ENCODE measurements at places on chromosomes 1 and 21. TPM values are rescaled to one million over a fixed set of nuclear protein-coding genes. Genes with fewer than 3 reads are reported as not detected.

- no peak for DNase-seq
- H3K27ac ChIP-seq: no peak overlapping the region
- H3K4me3 ChIP-seq: no peak overlapping the region
- no peaks in the 10 kb centered on the region for H3K36me3 ChIP-seq
Observed at GRCh38 chr1:65494671-65495070, 74.2 kb downstream of the LEPR start.

DNA sequence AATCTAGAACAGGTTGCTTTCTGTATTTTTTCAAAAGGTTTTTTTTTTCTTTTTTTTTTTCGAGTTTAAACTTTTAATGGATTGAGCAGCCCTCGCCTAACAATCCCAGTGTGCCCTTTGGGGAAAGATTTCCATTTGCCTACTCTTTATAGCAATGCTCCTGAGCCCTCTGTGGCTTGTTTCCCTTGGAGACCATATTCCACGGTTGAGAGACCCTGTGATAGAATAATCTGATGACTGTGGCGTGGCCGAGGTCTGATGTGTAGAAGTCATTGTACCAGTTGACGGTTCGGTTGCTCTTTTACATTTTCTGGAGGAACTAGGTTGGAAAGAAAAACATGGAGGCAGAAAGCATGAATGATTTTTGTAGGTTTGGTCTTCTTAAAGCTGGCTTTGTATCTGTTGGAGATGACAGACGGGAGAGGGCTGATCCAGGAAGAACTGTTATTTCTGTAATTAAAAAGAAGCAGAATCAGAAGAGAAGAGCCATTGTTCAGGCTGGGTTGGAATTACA lies 305.7 kb upstream of the NRIP1 start:
- H3K36me3 ChIP-seq: no peaks in the 10 kb centered on the region
- H3K4me1 ChIP-seq: no peaks in the 10 kb centered on the region
- no peak overlapping the region for H3K4me3 ChIP-seq
- H3K27me3 ChIP-seq: no peaks in the 10 kb centered on the region
- no peak for DNase-seq

DNA sequence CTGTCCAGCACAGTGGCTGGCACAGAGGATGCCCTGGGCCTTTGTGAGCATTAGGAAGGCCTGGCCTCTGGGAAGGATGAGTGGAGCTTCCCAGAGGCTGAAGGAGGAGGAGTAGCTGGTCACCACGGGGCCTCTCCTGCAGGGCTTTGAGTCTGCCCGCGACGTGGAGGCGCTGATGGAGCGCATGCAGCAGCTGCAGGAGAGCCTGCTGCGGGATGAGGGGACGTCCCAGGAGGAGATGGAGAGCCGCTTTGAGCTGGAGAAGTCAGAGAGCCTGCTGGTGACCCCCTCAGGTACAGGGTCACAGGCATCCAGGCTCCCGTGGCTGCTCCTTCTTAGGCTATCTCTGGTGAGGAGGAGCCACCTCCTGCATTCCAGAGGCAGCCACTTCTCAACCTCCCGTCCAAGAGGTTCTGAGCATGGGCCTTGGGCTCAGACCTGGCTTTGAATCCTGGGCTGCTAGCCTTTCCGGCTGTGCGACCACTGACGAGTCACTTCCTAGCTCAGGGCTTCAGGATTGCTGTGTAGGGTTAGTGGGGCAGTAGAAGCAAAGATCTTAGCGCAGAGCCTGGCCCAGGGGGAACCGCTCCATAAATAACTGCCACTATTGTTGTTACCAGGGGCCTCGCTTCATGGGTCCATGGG lies 14.0 kb downstream of the SESN2 start:
- H3K27me3 ChIP-seq: no peaks in the 10 kb centered on the region
- peaks cover 10% of the 10 kb centered on the region for H3K36me3 ChIP-seq
- no peak for DNase-seq
- H3K4me1 ChIP-seq: no peaks in the 10 kb centered on the region

DNA sequence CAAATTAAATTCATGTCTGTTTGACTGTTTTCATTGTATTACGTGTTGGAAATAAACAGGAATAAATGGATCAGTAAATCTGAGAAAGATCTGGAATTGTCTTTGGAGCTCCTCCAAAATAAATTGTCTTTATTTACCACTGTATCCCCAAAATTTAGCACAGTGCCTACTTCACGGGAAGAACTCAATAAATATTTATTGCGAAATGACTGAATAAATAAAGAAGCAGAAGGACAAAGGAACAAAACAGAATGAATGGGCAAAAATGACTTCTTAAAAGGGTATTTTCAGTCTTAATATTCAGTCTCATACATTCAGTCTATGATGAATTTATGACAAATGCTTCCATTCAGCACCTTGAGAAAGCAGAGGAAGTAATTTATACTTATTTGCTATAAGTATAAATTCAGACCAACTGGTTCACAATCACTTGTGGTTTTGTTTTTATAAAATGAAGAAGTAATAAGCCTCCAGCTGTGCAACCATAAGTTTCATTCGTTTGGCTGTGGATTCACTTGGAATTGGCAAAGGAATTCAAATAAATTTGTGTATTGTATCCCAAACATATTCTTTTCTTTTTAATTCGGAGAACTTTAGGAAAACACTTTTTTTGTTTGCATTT lies 19.2 kb upstream of the PRKAA2 start:
- H3K4me1 ChIP-seq: no peaks in the 10 kb centered on the region
- no peak overlapping the region for H3K4me3 ChIP-seq
- H3K27ac ChIP-seq: no peak overlapping the region
- no peaks in the 10 kb centered on the region for H3K36me3 ChIP-seq

DNA sequence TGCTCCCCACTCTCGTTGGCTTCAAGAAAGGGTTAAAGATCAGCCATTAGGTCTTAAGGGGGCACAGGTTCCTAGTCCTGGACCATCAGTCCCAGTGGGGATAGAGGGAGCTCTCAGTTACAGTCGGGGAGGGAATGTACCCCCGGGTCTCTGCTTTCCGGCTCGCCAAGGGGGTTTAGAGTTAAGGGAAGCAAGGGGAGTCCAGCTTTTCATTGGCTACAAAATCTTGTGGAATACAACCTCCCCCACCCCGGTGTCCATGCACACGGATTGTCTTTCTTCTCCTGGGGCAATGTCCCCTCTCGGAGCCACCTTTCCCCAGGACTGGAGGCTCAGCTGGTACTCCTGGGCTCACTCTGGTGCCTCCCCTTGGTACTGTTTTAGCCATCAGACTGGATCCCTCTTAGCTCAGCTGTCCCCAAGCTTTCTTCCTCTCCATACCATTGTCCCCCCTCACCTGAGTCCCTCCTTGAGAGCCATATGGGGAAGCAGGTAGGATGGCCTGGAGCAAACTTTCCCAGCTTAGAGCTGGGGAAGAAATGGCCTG lies at the start of gene A3GALT2:
A3GALT2 (minus strand) TSS at position 480 of the 547 bp plus-strand sequence; CDS start at position 480, 0 bp downstream.
- no peaks in the 10 kb centered on the region for H3K27me3 ChIP-seq
- H3K27ac ChIP-seq: no peak within 1 kb of the TSS
- no peaks in the 10 kb centered on the region for H3K4me1 ChIP-seq
- peaks cover 13% of the 10 kb centered on the region for H3K36me3 ChIP-seq
- no peak within 1 kb of the TSS for H3K4me3 ChIP-seq

DNA sequence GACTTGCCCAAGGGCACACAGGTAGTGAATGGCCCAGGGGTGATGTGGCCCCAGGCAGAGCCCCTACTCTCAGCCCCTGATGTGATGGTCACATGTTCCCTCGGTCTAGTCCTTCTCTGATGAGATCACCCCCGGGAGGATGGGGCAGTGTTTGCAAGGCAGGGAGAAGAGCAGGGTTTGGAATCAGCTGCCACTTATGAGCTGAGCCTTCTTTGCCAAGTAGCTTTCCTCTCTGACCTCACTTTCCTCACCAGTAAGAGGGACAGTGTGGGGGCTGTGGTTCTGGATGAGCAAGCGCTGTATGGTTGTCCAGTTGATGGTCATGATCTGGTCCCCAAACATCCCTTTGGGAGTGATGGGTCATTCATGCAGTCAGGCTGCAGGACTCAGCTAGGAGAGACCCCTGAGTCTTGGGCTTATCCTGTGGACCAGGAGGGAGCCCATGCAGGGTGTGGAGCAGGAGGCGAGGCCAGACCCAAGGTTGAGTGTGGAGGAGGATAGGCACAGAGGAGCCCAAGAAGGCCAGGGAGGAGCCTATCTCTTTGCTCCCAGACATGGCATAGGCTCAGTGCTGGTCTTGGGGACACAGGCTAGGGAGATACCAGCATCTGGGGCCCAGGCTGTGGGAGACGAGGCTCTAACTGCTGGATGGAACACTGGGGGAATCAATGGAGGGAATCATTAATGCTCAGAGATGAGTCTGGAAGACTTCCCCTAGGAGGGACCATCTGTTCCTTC lies 15.9 kb upstream of the PEAR1 start:
- no peaks in the 10 kb centered on the region for H3K4me1 ChIP-seq
- no peaks in the 10 kb centered on the region for H3K36me3 ChIP-seq
- H3K27me3 ChIP-seq: no peaks in the 10 kb centered on the region

DNA sequence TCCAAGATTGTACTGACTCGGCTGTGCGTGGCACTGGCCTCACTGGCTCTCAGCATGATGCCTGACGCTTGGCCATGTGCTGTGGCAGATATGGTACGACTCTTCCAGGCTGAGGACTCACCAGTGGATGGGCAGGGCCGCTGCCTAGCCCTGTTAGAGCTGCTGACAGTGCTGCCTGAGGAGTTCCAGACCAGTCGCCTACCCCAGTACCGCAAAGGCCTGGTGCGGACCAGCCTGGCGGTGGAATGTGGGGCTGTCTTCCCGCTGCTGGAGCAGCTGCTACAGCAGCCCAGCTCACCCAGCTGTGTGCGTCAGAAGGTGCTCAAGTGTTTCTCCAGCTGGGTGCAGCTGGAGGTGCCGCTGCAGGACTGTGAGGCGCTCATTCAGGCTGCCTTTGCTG lies 2.9 kb downstream of the IPO13 start:
- H3K36me3 ChIP-seq: no peaks in the 10 kb centered on the region
- peaks cover 26% of the 10 kb centered on the region for H3K4me1 ChIP-seq
- no peak overlapping the region for H3K4me3 ChIP-seq
- H3K27ac ChIP-seq: no peak overlapping the region
- H3K27me3 ChIP-seq: no peaks in the 10 kb centered on the region
- DNase-seq: no peak

DNA sequence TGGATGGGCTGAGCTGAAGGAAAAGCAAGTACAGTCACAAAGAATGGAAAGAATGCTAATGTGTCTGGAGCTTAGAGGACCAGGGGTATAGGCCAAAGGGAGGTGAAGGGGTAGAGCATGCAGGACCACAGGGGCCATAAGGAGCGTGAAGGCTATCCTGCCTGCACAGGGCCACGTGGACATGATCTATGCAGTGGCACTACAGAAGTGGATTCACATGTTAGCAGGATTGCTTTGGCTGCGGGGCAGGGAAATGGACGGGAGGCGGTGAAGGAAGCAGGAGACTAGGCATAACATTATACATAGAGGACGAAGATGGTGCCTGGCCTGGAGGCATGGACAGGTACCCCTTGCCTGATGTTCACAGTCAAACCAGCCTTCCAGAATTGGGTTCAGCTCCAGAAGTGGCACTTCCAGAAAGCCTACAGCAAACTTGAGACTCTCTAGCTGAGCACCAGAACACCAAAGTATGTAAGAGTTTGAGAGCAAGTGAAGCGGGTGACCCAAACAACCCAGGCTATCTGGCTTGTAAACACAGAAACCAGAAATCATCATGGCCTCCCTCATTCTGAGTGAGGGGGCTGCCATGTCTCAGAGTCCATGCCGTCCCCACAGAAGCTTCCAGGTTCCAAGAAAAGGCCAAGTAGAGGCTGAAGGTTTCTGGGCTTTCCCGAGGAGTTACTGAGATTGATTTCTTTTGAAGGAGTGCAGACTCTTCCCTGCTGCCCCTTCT lies 135.5 kb upstream of the JUN start:
- H3K4me3 ChIP-seq: no peak overlapping the region
- no peaks in the 10 kb centered on the region for H3K36me3 ChIP-seq
- peaks cover 15% of the 10 kb centered on the region for H3K4me1 ChIP-seq
- no peak overlapping the region for H3K27ac ChIP-seq
- DNase-seq: no peak
- H3K27me3 ChIP-seq: no peaks in the 10 kb centered on the region

- H3K4me1 ChIP-seq: no peaks in the 10 kb centered on the region
- no peaks in the 10 kb centered on the region for H3K36me3 ChIP-seq
- H3K4me3 ChIP-seq: no peak overlapping the region
- peak overlapping the region; percentile 61 for H3K27ac ChIP-seq
Observed at GRCh38 chr1:211613951-211614350, 35.0 kb upstream of the SLC30A1 start.

DNA sequence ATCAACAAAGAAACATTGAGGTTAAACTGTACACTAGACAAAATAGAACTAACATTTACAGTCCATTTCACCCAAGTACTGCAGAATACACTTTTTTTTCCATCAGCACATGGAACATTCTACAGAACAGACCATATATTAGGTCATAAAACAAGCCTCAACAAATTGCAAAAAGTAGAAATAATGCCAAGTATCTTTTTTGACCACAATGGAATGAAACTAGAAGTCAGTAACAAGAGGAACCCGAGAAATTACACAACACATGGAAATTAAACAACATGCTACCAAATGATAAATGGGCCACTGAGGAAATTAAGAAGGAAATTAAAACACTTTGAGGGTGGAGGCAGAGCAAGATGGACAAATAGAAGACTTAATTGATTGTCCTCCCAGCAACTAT lies 8.4 kb upstream of the C1orf185 start:
- H3K27ac ChIP-seq: no peak overlapping the region
- H3K27me3 ChIP-seq: no peaks in the 10 kb centered on the region
- no peak for DNase-seq
- no peak overlapping the region for H3K4me3 ChIP-seq
- H3K4me1 ChIP-seq: no peaks in the 10 kb centered on the region

- H3K4me3 ChIP-seq: no peak overlapping the region
- H3K4me1 ChIP-seq: no peaks in the 10 kb centered on the region
- H3K36me3 ChIP-seq: no peaks in the 10 kb centered on the region
- H3K27me3 ChIP-seq: no peaks in the 10 kb centered on the region
- DNase-seq: no peak
Observed at GRCh38 chr1:29355375-29355774, 119.1 kb downstream of the PTPRU start.

GRCh38 chr1:11525516-11525915 lies 46.6 kb downstream of the DISP3 start:
- H3K36me3 ChIP-seq: no peaks in the 10 kb centered on the region
- H3K27ac ChIP-seq: no peak overlapping the region
- no peak overlapping the region for H3K4me3 ChIP-seq
- no peak for DNase-seq
- H3K27me3 ChIP-seq: no peaks in the 10 kb centered on the region

Gene CELA3A
- not detected for total RNA-seq

Gene OPRD1
- total RNA-seq: not detected

Gene PRR9
- not detected for total RNA-seq

Gene TCHH
- 0.09 TPM for total RNA-seq

Gene TSPEAR
- not detected for total RNA-seq

Gene HSD11B1
- 0.59 TPM for total RNA-seq

Gene EDN2
- total RNA-seq: not detected

Gene NES
- total RNA-seq: not detected
